ENCODE measurements at places on chromosomes 16 and 17. TPM values are rescaled to one million over a fixed set of nuclear protein-coding genes. Genes with fewer than 3 reads are reported as not detected.

Gene UNC13D
- total RNA-seq, result 33.1 TPM

Gene PRSS27
- not detected for total RNA-seq

Gene ADAP2
- total RNA-seq, result 12.5 TPM

Gene GSG1L2
- total RNA-seq, result not detected

Gene MAFG
- 28.7 TPM for total RNA-seq

Gene B4GALNT2
- not detected for total RNA-seq

Gene ABCC12
- not detected for total RNA-seq

Gene NAGS
- 48.2 TPM for total RNA-seq

Gene ITGB4
- 152 TPM for total RNA-seq

Gene IGFBP4
- 1,295 TPM for total RNA-seq

Gene TUBG2
- 73.1 TPM for total RNA-seq

Gene EFNB3
- total RNA-seq, result not detected

Gene CDH5
- 119 TPM for total RNA-seq

Gene CFAP97D1
- total RNA-seq, result not detected

Gene PRSS22
- not detected for total RNA-seq

Gene COPRS
- 92.1 TPM for total RNA-seq

Gene TBC1D26
- total RNA-seq, result not detected

Gene WDR59
- 22.0 TPM for total RNA-seq

Gene TBC1D3E
- total RNA-seq, result not detected

Gene MXRA7
- 122 TPM for total RNA-seq

Gene LRRC75A
- total RNA-seq, result 1.2 TPM

Gene PIPOX
- not detected for total RNA-seq

Gene TM4SF5
- not detected for total RNA-seq

Gene HEATR9
- total RNA-seq, result not detected

Gene CACNG3
- total RNA-seq, result not detected

Gene PKMYT1
- total RNA-seq, result not detected

Gene SLC4A1
- 2.4 TPM for total RNA-seq

Gene SLFN5
- 13.0 TPM for total RNA-seq

Gene SLC2A4
- total RNA-seq, result 4.9 TPM

Gene HAS3
- total RNA-seq, result not detected

Gene SEPTIN12
- total RNA-seq, result not detected

Gene ST6GALNAC2
- 15.8 TPM for total RNA-seq

Gene CAVIN1
- total RNA-seq, result 548 TPM

Gene ORC6
- not detected for total RNA-seq

Gene GGT6
- not detected for total RNA-seq

Gene RAB40B
- 9.4 TPM for total RNA-seq

Gene CD7
- 6.7 TPM for total RNA-seq

Gene SOX8
- total RNA-seq, result 18.9 TPM

Gene VAT1L
- 12.6 TPM for total RNA-seq

Gene C16orf54
- 0.21 TPM for total RNA-seq

Measured in ascending aorta (tissue), 2 donors.